ENCODE measurements at places on chromosomes 4 and X.

GRCh38 chr4:153409924-153410501, 56.1 kb upstream of the TMEM131L start:
- DNase-seq, result no peak

DNA sequence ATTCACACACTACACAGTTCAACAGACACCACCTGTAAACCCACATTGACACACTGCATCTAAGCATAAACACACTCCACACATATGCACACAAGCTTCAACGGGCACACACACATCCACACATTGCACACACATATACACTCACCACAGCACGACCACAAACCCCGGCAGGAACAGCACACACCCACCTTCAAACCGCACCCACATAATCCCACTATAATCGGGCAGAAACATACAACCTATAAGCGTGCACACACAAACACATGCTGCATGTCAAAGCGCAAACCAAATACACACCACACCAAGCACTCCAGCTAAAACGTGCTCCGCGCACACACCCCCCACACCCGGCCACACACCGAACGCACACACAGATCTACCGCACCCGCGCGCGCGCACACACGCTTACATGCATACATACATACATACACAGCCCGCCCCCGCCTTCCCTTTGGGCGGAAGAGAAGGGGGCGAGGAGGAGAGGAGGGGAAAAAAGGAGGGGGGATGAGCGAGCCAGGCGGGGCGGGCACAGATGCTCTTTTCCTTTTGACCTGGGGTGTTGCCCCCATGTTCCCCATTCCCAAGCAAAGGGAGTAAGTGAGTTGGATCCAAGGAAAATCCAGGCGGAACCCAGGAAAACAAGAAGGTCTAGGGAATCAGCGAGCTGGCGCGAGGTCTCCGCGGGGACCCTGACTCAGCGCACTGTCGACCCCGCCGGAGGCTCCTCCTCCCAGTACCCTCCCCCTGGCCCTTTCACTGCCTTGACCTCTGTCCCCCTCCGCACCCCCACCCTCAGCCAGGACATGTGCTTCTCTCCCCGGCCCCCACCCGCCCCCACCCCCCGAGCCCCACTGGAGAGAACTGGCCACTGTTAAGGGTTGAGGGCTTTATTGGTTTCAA, 9.9 kb downstream of the ARHGAP36 start:
- no peak for DNase-seq

DNA sequence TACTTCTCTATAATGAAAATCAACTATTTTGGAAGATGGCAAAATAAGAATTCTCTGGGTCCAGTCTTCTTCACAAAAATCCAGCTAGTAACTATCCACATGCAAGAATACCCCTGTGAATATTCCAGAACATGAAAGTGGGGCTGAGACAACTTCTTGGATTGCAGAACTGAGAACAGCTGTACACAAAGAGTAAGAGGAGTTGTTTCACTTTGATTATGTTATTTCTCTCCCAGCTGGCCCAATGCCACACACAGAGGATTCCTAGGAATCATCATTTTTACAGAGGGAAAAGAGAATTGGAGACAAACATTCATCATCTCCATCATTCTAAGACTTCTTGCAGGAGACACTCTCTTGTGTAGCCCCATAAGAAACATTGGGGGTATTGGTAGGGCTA, 782.2 kb upstream of the LCORL start:
- no peak for DNase-seq

GRCh38 chr4:146099585-146099984, 75.9 kb upstream of the LSM6 start:
- DNase-seq, result no peak

DNA sequence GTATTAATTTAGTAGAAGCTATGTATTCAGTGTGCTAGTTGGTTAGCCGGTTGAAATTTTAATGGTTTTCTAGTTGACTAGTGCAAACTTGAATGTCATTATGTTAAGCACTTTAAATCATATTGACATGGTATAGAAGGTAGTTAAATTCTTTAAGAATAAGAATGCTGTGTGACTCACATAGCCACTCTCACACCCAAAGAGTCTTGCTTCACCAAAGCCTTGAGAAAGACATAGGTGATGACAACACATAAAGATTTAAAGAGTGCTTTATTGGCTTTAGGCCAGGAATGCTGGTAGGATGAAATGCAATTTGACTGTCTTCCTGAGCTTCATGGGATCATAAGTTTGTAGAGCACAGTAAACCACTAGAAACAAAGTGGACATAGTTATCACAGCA, 85.3 kb downstream of the DCAF8L2 start:
- DNase-seq, result no peak

- DNase-seq, result no peak
Observed at GRCh38 chr4:9898596-9899305, 117.3 kb downstream of the DRD5 start.

GRCh38 chr4:144970597-144970996, 127.4 kb downstream of the ANAPC10 start:
- no peak for DNase-seq

- DNase-seq, result no peak
Observed at GRCh38 chr4:183806341-183806740, 98.8 kb upstream of the STOX2 start.

GRCh38 chr4:7985891-7986441, 46.3 kb upstream of the AFAP1 start:
- DNase-seq, result no peak

GRCh38 chr4:72109959-72110497, 78.2 kb downstream of the NPFFR2 start:
- DNase-seq, result no peak

GRCh38 chrX:153628665-153629064, 18.3 kb upstream of the DUSP9 start:
- no peak for DNase-seq

- DNase-seq, result no peak
Observed at GRCh38 chr4:113539408-113539807, 222.1 kb downstream of the CAMK2D start.

DNA sequence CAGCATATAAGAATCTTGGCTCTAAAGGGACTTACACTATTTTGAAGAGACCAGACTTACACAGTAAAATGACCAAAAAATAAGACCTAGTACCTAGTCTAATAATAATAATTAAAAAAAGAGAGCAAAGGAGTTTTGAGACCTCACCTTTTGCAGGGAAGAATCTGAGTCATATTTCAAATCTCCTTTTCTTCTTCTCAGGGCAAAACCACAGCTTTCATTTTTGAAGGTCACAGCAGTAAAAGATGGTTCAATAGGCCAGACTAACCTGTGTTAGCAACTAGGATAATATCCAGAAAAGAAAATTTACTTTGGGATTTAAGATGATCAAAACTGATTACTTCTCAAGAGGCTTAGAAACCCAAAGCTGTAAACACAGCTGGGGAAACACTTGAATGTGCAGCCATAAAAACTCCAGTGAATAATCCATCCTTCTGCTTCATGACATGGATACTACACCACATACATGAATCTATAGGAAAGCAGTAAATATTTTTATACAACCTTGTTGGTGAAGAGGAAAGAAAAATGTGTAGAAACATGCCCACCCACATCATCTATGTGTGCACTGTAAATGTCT, 25.9 kb upstream of the LNX1 start:
- no peak for DNase-seq

GRCh38 chr4:15413010-15413622, 14.7 kb upstream of the C1QTNF7 start:
- DNase-seq, result no peak

DNA sequence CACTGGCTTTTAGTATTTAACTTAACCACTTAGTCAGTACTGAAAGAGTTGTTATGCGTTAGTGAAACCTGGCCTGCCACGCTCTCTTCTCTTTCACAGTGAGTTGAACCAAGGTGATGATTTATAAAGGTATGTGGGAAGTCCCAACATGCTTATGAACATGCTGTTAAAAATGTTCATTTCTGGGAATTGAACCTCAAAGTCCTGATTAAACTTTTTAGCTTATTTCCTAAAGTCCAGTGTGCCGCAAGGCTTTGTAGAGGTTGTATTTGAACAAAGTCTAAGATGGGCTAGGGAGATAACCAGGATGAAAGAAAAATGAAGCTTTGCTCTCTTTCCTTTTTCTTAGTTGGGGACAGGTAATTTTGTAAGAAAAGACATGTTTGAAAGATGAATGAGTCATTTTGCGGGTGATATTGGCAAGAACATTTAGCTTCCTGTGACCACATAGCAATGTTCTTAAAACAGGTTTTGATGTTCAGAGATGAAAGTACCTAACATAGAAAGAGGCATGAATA, 270.3 kb downstream of the DTHD1 start:
- DNase-seq, result no peak

DNA sequence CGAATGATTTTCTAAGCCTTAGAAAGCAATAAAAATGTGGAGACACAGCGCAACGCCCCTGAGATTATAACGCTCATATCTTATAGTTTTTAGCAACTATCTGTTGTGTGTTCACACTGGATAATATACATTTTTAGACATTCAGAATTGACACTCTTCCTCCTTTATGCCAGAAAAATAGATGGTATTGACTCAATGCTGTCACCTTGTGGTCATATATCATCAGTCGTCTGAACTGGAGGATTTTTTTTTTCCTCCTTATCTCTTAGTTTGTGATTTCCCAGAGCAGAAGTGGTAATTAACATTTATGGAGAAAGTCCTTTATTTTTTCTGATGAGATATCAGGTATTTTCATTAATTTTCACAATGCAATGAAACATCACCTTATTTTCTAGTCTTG, 759.6 kb downstream of the RAB28 start:
- DNase-seq, result no peak

DNA sequence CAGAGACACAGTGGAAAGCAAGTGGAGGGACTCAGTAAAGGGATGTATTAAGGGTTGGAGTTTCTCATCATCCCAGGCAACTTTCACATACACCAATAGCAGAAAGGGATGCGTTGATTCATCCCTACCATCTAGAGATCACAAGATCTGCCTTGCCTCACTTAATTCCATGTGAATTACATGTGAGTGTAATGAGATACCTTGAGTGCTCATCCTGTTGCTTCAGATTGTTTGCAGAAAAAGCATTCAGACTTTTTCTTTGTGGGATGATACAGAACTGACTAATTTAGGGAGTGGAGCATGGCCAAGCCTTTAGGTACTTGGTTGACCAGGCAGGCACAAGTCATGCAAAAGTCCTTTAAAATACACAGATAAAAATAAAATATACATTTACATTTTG, 124.8 kb upstream of the SLIT2 start:
- DNase-seq, result no peak

DNA sequence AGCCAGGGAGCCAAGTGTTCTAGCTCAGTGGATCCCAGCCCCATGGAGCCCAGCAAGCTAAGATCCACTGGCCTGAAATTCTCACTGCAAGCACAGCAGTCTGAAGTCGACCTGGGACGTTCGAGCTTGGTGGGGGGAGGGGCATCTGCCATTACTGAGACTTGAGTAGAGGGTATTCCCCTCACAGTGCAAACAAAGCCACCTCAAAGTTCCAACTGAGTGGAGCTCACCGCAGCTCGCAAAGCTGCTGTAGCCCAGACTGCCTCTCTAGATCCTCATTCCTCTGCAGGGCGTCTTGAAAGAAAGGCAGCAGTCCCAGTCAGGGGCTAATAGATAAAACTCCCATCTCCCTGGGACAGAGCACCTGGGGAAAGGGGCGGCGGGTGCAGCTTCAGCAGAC, 226.3 kb downstream of the ZIC3 start:
- DNase-seq, result no peak

DNA sequence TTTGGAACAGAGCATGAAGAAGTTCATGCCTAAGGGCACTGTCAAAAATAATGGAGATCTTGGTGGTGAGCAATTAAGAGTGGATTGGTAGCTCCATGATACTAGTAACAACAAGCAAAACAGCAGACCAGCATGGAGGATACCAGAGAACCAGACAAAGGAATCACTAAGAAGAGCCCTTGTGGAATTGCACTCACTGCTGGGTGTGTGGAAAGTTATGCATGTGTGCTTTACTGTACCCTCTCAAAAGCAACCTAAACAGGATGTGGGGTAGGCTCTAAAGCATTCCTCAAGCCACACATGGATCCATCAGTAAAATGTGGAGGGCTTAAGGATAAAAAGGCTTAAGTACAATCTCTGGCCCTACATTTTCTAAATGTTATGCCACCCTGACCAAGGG, 69.5 kb downstream of the AR start:
- DNase-seq, result no peak

- DNase-seq, result no peak
Observed at GRCh38 chr4:183905593-183906488, 734 bp downstream of the STOX2 start.

- no peak for DNase-seq
Observed at GRCh38 chr4:1247864-1248244, 1.1 kb downstream of the CTBP1 start.

- no peak for DNase-seq
Observed at GRCh38 chr4:180827232-180828009, 1415.8 kb upstream of the TENM3 start.

DNA sequence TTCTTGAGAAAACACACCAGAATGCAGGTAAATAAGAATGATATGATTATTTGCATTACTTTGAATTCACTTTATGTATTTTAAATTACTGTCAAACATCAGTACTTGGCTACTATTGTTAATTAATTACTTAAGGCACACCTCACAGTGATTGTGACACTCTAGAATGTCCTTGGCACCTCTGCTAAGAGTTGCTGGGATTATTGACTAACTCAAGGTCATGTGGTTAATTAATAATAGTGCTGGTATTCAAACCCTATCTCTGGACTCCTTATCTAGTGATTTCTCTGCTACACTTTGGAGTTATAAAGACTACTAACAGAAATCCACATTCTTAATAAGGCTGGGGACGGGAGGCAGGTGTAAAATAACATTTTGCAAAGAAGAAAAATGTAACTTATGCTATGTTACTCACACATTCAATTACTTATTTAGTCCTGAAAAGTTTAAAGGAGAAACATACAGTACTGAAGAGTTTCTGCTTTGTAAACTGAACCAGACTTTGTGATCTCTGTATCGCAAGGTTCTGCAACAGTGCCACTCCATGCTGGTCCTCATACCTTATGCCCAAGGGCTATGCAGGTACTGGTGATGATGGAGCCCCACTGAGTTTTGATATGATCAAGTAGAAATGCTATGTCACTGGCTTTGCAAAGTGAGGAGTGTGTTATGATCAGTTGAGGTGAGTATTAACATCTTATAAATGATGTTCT, 242.7 kb downstream of the MID1IP1 start:
- DNase-seq, result no peak

GRCh38 chrX:40237731-40238178, 140.0 kb upstream of the BCOR start:
- DNase-seq, result no peak

GRCh38 chrX:70527610-70528345, 83.1 kb downstream of the DLG3 start:
- no peak for DNase-seq

- DNase-seq, result no peak
Observed at GRCh38 chr4:52949336-52949735, 87.2 kb downstream of the RASL11B start.

DNA sequence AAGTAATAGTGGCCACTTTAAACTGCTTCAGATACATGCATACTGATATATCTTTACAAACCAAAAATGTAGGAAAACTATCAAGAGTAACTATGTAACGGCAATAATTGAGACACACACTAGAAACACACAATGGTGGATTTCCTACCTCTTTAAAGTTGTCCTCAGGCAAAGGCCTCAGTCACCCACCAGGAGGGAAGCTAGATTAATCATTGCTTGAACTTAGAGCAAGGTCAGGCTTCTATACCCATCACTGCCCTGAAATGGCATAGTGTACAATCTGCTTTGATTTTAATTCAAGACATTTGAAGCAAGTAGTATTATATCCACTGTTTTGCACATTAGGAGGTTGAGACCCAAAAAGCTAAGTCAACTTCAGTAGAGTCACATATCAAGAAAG, 110.9 kb downstream of the AREG start:
- DNase-seq, result no peak
